Stimulated activated CD4-positive, alpha-beta T cell treated with anti-CD3 and anti-CD28 coated beads, TNF-alpha, amount 100 ng/mL, for 48 hours (primary cell): ENCODE measurements at places on chromosomes 4 and X.

DNA sequence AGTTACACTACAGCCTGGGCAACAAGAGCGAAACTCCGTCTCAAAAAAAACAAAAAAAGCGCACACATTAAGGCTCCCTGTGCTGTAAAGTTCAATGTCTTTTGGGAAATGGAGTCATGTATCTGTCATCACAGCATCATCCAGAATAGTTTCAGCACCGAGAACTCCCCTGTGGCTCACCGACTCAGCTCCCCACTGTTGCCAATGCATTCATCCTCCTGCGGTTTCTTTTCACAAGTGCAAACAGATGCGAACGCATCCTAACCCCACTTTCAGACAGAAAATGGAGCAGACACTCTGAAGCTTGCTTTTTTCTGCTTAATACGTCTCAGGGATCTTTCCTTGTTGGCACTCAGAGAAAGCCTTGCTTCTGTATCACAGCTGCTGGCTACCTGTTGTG lies 13.8 kb upstream of the SH3TC1 start:
- DNase-seq, result no peak

DNA sequence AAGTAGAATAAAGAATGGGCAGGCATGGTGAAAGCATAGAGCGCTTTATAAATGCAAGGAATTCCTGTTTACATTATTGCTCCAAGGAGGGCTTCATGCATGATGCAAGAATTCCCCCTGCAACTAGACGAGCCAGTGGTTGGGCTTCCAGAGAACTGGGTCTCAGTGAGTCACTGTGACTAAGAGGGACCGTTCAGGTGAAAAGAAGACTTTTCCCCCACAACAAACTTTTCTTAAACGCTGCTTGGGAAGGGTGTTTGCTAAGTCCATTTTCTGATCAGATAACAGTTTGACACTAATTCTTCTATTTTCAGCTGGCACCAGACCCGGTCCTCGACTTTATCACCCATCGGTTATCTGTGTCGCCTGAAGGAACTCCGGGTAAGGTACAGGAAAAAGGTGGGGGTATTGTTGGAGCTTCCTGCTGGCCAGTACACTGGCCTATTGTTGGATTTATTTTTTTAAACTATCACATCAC lies 40.1 kb downstream of the LDB2 start:
- no peak for DNase-seq

DNA sequence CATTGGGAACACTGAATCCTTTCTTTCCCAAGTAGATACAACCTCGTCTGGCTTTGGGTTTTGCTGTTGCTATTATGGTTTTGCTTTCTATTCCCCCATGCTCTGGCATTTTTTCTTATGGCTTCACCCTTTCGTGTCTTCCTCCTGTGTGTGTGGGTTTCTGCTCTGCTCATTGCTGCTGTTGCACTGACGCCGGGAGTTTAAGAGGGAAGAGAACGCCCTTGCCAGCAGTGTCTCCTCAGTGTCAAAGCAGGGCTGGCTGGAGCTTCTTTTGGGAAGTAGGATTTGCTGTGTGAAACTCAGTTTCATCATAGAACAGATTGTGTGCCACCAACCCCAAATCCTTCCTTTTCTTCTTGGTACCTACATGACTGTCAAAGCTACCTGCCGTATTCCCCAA lies 63.7 kb downstream of the CLDN22 start:
- no peak for DNase-seq

DNA sequence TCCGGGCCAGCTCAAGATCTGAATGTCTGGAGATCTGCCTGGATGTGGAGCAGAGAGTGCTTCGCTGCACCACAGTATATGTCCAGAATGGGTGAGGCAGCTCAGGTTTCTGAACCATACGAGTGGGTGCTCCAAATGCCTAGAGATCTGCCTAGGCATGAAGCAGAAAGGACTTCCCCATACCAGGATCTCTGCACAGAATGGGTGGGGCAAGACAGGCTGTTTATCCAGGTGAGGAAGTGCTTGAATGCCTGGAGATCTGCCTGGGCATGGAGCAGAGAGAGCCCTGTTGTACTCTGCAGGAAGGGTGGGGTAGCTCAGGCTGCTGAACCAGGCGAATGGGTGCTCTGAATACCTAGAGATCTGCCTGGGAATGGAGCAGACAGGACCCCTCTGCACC lies 45.4 kb upstream of the MAGEC2 start:
- no peak for DNase-seq

DNA sequence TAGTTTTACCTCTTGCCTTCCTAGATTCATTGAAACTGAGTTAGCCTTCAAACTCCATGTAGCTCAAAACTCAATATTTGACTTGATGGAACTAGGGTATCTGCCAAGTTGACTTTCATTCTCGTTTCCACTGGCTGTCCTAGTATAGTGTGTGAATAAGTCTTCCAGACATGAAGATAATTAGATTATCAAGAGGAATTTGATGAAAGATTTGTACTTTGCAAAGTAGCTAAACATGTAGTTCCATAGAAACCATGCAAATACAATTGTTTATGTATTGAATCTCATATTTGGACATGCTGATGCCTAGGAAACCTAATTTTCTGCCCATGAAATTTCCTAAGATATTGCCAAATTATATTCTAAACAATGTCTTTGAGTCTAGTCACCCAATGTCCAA lies 297.5 kb downstream of the ARHGAP24 start:
- no peak for DNase-seq

- DNase-seq, result no peak
Measured at GRCh38 chr4:119580293-119580692, 48.3 kb downstream of the PDE5A start.

DNA sequence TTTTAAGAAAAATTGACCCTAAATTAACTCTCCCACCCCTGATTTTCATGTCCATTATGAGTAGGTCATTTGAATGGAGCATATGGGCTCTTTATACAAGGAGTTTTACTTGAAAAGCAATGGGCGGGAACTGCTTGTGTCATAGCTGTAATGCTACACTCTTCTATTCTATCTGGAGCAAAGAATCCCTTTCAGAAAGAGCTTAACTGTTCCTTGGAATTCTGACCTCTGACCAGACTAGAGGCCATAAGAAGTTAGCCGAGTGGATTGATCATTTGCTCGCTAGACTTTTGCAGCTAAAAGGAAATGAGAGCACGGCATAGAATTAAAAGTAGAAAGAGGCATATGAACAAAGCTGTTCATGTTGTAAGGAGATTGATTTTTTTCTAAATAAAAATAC lies 79.1 kb downstream of the DOCK11 start:
- DNase-seq, result no peak

DNA sequence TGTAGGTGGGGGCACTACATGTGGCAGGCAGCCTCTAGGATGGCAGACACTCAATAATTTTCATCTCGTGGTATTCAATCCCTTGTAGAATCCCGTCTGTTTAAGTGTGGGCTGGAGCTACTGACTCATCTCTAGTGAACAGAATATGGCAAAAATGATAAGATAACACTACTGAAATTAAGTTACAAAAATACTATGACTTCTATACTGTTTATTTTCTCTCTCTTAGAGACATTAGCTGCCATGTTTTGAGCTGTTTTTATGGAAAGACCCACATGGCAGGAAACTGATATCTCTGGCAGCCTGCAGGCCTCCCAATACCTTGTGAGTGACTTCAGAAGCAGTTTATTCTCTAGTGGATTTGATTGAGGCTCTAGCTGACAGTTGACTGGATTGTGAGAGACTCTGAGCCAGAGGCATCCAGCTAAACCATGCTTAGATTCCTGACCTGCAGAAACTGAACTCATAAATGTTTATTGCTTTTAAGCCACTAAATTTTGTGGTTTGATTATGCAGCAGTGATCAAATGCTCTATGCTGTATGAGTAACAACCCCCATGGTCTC lies 298.8 kb upstream of the CTSO start:
- DNase-seq, result no peak

DNA sequence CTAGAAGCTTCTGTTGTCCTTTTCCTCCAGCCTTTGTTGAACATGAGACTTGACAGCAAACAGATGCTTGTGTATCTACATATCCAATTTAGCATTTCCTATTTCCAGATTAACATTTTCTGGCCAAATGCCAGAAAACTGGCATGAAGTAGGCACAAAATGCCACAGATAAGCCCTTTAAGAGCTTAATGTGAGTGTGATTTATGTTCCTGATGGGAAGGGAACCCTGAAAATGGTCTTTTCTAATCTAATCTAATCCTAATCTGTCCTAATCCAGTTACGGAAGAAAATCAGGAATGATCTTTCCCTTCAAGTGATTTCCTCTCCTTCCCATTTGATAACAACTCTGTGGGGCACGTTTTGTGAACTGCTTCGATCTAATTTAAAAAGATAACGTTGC lies 133.0 kb upstream of the C1QTNF7 start:
- no peak for DNase-seq

DNA sequence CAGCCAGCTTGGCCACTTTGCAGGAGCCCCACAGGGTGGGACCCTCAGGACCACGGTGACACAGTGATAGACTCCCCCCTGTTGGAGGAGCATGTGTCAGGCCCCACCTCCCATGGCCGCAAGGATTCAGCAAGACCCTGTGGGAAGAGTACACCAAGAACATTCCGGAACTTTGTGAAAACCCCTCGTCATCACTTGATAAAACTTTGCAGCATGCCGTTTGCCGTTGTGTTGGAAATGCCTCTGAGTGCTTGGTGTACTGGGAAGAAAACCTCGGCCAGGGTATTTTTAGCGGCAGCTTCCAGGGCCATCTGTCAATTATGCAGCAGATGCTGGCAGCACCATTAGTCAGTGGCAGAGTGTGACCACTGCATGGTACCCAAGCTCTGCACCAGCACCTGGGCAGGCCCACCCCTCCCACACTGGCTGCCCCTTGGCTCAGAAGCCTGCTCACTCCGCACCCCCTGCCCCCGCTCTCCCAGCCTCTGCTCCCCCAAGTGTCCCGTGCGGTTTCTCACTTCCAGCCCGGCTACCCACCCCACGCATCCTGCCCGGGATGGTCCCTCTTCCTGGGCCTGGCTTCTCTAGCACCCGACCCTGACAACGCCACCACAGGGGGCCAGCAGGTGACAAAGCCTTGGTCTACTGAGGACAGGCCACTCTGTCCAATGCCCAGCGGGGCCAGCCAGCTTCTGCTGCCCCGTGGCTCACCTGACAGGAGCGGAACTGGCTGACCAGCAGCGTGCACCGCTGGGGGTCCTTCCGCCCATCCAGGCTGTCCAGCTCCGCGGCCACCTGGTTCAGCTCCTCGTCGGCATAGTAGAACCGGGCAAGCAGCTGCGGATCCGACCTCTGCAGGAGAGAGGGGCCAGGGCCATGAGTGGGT lies 65.0 kb downstream of the ZFYVE28 start:
- DNase-seq, result no peak

GRCh38 chr4:75042601-75043208 lies 109.8 kb downstream of the PARM1 start:
- DNase-seq, result no peak
